DMS53 (cell line): ENCODE measurements at places on chromosomes 1 and 21.

DNA sequence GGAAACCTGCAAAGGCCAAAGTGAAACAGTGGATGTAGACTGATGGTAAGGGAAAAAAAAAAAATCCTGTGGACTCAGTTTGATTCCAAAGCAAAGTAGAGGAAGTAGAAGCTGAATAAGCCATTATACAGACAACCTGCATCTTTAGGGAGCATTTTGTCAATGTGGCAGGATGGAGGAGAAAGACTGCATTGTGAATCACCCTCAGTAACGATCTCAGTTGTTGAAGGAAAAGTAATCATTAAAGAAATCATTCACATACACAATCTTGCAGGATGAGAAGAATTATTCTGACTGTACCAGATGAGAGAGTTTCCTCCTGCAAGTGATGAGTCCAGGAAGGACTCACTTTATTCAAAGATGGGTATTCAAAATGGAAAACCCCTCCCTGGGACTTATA lies 45.1 kb upstream of the TRIM67 start:
- DNase-seq = no peak

GRCh38 chr1:67058761-67059160 lies 4.8 kb upstream of the SLC35D1 start:
- DNase-seq = no peak

DNA sequence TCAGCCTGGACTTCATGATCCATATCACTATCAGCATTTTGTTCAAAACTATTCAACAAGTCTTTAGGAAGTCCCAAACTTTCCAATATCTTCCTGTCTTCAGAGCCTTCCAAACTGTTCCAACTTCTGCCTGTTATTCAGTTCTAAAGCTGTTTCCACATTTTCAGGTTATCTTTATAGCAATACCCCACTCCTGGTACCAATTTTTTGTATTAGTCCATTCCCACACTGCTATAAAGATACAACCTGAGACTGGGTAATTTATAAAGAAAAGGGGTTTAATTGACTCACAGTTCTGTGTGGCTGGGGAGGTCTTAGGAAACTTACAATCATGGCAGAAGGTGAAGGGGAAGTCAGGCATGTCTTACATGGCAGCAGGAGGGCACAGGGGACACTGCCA lies 18.3 kb upstream of the DNAH14 start:
- DNase-seq = no peak

DNA sequence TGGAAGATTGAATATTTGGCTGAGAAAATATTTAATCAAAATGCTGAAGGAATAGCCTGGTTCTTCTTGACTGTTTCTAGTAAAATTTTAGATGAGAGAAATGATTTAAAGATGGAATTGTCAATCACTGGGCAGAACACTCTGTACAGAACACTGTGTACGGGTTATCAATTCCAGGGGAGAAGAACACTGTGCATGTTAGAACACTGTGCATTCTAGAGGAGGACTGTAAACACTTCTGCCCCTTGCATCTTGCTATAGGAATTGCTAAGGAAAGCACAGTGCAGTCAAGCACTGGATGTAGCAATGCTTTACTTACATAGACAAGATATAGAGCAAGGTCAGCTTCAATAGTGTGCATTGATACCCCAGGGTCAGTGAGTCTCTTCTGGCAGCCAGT lies 98.7 kb downstream of the RWDD3 start:
- DNase-seq = no peak

GRCh38 chr1:221076391-221076811 lies 197.2 kb downstream of the HLX start:
- DNase-seq = no peak

DNA sequence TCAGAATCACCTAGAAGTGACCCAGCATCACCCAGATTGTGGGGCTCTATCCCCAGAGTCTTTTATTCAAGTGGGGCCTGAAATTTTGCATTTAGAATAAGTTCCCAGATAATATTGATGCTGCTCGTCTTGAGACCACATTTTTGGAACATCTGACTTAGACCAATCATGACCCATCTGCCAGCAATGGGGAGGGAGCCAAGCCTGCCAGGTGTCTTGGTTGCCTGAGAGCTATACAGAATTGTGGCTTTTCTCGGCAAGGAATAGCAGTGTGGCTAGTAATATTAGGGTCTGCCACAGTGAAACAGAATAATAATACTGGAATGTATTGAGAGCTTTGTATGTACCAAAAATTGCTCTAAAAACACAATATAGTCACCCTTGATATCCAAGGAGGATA lies 31.1 kb upstream of the RGS8 start:
- DNase-seq = no peak

GRCh38 chr1:70504821-70505193 lies 93.7 kb downstream of the CTH start:
- DNase-seq = no peak

GRCh38 chr1:66764994-66765578 lies 12.8 kb downstream of the DYNLT5 start:
- peak; percentile 86 for DNase-seq

DNA sequence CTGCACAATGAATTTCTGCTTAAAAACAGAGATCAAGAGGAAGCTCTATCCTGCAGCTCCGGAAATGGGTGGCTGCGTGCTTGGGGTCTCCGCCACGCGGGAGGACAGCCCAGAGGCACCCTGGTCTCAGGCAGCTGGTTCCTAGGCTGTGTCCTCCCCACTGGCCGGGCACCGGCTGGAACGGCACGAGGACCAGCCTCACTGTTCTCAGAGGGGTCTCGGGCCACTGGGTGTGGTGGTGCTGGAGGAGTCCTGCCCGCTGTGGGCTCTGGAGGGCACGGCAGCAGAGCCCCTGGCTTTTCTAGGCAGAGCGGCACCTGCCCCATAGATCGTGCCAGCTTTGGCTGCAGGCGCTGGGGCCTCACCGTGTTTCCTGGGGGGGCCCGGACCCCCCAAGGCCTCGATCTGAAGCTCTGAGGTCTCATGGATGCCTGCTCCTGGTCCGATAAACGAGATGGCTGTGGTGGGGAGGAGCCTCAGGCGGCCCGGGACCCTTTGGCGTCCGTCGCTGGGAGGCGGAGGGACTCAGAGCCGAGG lies 8.2 kb upstream of the RNF223 start:
- no peak for DNase-seq

DNA sequence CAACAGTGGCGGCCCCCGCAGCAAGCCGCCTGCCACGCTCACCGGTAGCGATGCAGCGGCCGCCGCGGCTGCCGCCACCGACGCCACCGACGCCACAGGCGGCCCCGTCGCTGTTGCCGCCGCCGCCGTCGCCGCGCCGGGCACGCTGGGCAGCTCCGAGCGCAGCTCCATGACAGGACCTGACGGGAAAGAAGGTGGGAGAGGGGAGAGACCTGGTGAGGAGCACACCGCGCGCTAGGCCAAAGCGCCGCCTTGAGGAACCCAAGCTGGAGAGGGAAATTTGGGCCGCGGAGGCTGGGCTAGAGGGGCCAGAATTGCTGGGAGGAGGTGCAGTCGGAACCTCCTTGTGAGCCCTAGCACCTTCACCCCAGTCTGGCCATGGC lies 1.9 kb downstream of the DMRTA2 start:
- no peak for DNase-seq

DNA sequence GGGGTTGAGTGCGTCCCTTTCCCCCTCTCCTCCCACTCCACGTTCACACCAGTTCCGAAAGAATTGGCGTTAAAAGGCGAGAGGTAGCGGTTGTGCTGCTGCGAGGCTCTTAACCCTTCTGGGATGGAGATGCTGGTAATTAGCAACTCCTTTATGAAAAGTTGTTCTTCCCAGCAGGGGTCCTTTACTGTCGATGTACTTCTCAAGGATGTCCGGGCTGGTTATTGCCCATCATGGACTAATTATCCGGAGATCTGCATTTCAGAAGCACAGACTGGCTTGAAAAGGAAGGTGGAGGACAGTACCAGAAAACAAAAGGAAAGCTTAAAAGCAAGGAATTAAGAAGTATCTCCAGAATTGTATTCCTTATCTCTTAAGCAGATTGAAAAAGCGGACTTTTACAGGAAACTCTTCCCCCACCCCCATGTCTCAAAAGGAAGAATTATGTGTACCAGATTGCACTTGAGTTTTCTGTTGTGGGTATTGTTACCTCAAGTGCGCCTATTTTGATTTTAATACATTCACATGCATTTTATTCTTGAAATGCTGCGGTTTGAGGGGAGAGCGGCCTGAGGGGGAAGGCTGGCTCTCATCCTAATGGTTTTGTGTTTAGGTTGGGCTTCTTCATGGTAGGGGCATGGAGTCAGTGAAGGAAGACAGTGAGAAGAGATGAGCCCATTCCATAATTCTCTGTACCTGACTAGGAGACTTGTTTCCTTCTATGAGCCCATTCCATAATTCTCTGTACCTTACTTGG lies 1.5 kb downstream of the AK4 start:
- peak; percentile 26 for DNase-seq

DNA sequence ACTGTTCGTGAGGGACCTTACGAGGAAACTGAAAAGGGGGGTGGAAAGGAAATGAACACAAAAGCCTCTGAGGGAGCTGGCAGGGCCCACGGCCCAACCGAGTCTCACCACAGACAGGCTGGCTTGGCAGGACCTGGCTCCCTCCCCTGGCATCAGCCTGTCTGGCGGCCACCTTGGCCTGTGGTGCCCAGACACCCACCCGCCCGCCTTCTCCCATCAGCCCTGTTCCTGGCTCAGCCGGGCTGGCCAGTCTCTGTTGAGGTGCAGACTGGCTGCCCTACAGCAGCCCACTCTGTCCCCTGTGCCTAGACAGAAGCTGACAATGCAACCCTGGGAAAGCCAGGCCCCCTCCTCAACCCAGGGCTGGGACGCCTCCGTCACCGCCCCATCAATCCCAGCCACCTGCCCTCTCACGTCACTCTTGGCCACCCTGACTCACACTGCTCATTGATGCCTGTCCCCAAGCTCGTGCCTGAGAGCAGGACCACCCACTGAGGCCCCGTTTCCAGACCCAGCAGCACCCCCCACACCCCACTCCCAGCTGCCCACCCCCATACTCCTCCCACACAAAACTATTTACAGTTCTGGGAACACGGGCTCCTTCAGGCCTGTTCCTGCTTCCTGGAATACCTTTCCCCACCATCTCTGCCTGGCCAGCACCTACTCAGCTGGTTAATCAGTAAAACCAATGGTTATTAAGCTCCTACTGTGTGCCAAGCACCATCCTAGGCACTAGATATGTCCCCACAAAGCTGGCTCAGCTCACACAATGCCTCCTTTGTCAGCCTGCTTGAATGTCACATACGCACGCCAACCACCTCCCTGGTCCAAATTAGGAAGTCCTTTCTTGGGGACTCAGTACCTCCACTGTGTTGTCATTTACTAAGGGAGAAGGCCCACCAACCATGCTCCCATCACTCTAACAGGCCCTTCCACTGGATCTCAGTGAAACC lies 22.7 kb downstream of the SDC3 start:
- DNase-seq = peak; percentile 39

DNA sequence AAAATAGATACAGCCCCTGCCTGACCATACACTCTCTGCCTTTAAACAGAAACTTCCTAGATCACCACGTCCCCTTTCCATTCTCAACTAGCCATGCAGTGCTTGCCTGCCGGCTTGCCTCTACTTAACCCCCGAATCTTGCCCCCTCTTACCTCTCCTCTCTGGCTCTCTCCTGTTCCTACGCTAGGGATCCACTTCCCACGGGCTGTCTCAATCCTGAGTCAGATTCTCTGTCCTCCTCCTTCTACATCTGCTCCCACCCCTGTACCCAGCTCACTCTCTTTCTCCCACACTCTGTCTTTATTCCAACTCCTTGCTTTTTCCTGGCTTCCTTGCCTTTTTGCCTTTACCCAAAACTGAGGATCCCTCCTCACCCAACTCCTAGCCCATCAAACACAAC lies 29.3 kb downstream of the ATF3 start:
- no peak for DNase-seq

GRCh38 chr1:228889289-228889688 lies 154.0 kb downstream of the RHOU start:
- DNase-seq = peak; percentile 37

DNA sequence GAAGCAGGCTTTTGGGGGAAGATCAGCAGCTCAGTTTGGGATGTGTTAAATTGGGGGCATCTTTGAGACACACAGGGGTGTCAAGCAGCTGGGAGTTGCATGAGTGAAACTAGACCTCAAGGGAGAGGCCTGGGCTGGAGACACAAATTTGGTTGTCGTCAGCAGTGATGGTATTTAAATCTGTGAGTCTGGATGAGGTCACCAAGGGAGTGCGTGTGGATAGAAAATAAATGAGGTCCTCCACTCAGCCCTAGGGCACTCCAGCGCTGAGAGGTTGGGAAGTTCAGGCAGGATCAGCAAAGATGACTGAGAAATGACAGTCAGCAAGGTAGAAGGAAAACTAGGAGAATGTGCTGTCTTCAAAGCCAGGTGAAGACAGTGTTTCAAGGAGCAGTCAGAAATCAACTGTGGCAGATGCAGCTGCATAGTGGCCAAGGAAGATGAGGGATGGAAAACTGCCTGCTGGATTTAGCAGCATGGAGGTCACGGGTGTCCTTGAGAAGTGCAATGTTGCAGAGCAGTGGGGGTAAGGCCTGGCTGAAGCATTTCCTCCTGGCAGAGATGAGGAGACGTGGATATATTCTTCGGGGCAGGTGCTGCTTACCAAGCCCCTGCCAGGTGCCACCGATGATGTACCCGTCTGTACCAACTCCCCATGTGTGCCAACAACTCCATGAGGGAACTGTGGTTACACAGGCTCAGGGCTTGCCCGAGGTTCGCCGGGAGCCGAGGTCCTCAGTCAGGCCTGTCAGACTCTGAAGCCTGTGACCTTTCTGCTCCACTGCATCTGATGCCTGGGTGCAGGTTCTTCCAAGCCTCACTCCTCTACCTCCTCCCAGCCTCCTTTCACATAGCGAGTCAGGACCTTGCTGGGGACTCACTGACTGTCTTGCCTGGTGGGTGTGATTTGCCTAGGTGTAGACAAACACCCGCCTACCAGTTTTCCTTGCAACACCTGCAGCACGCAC lies 11.3 kb downstream of the MAP7D1 start:
- DNase-seq = no peak

- DNase-seq = no peak
Measured at GRCh38 chr1:192859808-192860207, 51.0 kb downstream of the RGS2 start.

DNA sequence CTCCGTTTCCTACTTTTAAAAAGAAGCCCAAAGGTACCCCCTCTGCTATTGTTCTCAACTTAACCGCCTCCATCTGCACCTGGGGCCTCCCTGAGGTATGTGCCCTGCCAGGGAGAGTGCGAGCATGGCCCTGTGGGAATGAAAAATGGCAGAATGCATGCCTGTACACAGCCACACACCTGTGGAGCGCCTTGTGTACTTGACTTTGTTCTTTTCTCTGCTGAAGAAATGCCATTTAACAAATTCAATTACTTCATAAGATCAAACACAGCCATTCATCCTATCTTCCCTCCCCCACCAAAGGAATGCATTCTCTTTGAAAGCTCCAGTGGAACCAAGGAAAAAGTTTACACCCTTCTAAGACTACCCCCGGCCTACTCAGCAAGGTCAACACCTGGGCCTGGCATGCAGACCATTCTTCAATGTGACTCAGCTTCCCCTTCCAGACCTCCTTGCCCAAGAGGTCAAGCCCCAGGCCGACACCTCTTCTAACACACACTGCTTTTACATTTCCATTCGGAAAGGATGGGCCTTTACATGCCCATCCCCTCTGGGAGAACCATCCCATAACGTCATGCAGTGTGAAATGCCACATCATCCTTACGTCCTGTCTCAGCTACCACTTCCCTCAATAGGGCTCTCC lies 123.7 kb downstream of the SMYD2 start:
- no peak for DNase-seq

- DNase-seq = no peak
Measured at GRCh38 chr1:240342251-240342625, 250.6 kb downstream of the FMN2 start.

GRCh38 chr21:16522548-16522947 lies 792.8 kb downstream of the USP25 start:
- DNase-seq = no peak

- DNase-seq = peak; percentile 87
Measured at GRCh38 chr1:166884040-166884642, 8.1 kb upstream of the TADA1 start.
